Stimulated activated CD4-positive, alpha-beta T cell treated with anti-CD3 and anti-CD28 coated beads, Interleukin-2, amount 100 ng/mL, for 48 hours (primary cell): ENCODE measurements at places on chromosomes 7 and 10.

GRCh38 chr7:151168003-151168786 lies 701 bp upstream of the GBX1 start:
- DNase-seq: peak; percentile 67

- no peak for DNase-seq
These were observed 6.4 kb downstream of the SFXN2 start for GRCh38 chr10:102720775-102721301.

- DNase-seq: no peak
These were observed 101.5 kb downstream of the ZNF92 start for GRCh38 chr7:65475040-65475726.

GRCh38 chr7:11698384-11698871 lies 133.6 kb downstream of the THSD7A start:
- DNase-seq: no peak

GRCh38 chr10:10804998-10805740 lies 212.5 kb upstream of the CELF2 start:
- DNase-seq: no peak

DNA sequence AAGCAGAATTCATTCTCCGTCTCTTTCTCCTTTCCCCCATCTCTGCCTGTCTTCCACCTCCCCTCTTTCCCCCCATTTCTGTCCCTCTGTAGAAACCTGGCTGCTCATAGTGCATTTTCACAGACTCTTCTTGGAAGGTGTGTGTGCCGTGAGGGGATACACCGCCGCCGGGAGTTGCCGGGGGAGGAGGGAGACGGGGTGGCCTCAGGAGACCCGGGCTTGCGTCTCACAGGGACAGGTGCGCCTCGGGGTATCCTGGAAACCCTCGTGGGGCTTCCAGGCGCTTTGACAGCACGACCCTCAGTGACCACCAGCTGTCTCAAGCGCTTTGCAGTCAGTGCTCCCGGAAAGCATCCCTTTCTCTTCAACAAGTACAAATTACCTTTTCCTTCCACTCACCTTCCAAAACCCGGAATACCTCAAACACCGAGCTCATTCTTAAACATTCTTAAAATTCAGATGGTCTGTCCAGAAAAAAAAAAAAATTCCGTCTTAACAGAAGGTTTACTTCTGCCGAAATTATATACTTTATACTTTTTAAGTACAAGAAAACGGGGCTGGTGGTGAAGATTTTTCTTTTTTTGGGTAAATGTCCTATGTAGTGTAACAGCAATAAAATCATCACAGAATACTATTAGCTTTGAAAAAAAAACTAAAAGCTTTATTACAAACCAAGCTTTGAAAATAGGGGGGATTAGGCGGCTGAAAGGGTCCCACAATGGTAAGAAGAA lies 8.2 kb downstream of the EMX2 start:
- DNase-seq: no peak

DNA sequence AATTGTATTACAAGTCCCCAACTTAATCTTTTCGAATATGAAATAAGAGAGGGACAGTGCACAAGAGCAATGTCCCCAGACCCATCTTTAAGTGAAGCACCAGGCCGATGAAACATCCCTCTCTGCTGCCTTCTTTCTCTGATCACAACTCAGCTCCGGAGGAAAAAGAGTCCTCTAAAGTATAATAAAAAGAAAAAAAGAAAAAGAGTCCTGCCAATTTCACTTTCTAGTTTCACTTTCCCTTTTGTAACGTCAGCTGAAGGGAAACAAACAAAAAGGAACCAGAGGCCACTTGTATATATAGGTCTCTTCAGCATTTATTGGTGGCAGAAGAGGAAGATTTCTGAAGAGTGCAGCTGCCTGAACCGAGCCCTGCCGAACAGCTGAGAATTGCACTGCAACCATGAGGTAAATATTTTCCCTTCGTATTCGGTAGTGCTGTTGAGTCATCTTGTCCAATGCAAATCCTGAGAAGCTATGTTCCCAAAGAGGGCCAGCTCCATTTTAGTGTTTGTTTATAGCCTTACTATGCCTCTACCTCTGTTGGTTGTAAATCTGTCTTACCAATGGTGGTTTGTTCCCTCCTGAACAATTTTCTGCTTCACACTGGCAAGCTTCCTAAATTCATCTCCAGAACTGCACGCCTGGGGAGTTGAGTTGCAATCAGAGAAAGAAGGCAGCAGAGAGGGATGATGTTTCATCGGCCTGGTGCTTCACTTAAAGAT lies at the start of gene IFIT2:
TSS of gene IFIT2 (plus strand) at position 326 of the 725 bp plus-strand sequence. CDS start at position 404, 78 bp downstream.
- no peak for DNase-seq

- no peak for DNase-seq
These were observed 178.6 kb upstream of the GALNT17 start for GRCh38 chr7:70953331-70953741.

- no peak for DNase-seq
These were observed 33.3 kb upstream of the DNAJB12 start for GRCh38 chr10:72388062-72388461.

DNA sequence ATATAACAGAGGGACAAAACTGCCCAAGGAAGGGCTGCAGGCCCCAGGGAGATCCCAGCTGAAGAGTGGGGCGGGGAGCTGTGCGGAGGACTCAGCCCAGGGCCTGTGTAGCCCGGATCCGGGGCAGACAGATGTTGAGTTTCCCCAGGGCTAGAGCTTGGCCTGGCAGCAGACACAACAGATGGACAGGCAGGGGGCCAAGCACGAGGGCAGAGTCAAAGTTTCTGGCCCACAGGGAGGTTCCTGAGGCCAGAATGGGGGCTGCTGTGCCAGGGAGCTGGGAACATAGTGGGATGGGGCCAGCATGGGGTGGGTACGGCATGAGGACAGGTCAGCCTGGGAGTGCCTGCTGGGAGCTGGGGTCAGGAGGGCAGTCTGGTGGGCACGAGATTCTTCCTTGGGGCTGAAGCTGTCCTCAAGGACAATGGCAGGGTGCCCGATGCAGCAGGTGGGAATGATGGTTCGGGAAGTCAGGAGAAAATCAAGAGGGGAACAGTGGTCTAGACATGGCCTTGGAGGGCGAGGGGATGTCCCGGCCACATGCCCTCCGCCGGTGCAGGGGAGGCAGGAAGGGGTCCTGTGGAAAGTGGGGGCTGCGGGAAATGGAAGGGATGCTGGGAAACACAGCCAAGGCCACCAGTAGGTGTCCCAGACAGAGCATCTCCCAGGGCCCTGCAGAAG lies 519.1 kb upstream of the FOXK1 start:
- DNase-seq: no peak

DNA sequence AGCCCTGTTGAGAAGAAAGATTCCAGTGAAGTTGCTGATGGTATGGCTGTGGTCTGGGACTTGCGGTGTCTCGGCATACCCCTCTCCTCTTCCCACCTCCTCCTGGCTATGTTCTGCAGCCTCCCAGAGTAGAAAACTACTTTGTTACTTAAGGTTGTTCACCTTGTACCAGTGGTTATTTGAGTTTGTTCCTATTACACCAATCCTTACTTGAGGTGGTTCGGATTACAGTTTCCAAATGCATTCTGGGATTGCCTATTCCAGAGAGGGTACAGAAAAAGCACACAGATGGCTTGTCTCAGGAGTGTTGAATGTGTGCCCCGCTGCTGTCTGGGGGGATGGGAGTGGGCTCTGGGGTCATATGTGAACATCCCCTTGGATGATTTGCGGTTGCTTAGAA lies 6.8 kb upstream of the ZNF783 start:
- DNase-seq: no peak

GRCh38 chr10:47040041-47040491 lies 128.8 kb downstream of the PTPN20 start:
- no peak for DNase-seq

GRCh38 chr10:67783606-67784294 lies 54.2 kb downstream of the DNAJC12 start:
- DNase-seq: no peak

GRCh38 chr7:18903695-18904094 lies 213.7 kb downstream of the TWIST1 start:
- DNase-seq: no peak

GRCh38 chr7:135160858-135161653 lies 9.5 kb downstream of the CYREN start:
- DNase-seq: no peak

- DNase-seq: no peak
These were observed 200.1 kb downstream of the PTPRN2 start for GRCh38 chr7:158387546-158387891.

DNA sequence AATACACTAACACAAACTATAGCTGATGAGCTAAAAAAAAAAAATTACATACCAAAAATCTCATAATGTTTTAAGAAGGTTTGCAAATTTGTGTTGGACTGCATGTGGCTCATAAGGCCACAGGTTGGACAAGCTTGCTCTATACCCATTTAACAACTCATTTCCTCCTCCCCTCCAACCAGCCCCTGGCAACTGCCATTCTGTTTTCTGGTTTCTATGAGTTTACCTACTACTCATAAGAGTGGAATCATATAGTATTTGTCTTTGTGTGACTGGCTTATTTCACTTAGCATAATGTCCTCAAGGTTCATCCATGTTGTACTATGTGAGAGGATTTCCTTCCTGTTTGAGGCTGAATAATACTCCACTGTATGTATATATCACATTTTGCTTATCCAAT lies 100.4 kb upstream of the ARHGAP21 start:
- no peak for DNase-seq

DNA sequence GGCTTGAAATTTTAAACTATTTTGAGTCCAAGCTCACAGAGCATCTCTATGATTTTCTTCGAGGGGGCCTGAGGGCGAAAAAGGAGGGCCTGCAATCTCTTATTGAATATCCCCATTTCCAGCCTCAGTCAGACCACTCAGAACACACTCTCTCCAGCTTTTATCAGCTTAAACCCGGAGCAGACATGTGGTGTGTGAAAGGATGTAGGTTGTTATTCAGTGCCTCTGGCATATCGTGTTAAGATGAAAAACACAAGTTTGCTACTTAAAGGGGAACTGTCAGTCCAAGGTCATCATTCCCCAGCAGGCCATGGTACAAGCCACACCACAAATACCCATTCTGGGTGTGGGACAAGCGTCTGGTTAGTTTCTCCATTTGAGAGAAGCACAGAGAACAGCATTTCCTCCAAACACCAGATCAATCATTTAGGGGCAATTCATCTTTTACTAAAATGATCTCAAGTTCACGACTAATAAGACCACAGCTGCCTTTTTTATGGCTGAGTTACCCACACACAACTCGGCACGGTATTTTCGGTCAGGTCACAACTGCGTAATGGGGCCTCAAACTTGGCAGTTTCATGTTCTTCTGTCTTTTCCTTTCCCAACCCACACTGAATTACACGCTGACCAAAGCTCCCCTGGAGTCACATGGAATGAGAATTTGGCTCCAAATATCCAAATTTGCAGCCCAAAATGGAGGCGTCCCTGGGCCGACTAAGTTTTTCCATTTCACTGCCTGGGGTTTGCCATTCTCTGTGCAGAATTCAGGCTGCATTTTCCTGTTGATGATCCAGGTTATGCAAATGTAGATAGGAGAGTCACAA lies 188.4 kb downstream of the SEM1 start:
- no peak for DNase-seq

DNA sequence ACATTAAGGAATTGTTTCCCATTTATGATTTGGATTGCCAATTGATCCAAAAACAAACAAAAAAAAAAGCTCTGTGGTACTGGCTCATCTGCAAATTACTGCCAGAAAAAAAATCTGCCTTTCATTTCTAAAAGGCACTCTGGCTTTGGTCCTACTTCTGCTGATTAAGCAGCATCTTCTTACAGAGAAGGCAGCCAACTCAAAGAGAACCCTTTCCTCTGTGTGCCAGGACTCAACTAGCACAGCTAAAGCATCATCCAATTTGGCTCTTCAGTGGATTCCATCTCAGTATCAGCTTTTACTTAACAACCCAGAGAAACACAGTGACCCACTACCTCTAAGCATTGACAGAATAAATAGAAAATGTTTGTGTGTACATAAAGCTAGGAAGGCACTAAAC lies 80.6 kb downstream of the GSAP start:
- no peak for DNase-seq
